ENCODE measurements at places on chromosomes 7 and 10.

GRCh38 chr10:96695366-96695765, 24.9 kb downstream of the PIK3AP1 start:
- no peak for DNase-seq

DNA sequence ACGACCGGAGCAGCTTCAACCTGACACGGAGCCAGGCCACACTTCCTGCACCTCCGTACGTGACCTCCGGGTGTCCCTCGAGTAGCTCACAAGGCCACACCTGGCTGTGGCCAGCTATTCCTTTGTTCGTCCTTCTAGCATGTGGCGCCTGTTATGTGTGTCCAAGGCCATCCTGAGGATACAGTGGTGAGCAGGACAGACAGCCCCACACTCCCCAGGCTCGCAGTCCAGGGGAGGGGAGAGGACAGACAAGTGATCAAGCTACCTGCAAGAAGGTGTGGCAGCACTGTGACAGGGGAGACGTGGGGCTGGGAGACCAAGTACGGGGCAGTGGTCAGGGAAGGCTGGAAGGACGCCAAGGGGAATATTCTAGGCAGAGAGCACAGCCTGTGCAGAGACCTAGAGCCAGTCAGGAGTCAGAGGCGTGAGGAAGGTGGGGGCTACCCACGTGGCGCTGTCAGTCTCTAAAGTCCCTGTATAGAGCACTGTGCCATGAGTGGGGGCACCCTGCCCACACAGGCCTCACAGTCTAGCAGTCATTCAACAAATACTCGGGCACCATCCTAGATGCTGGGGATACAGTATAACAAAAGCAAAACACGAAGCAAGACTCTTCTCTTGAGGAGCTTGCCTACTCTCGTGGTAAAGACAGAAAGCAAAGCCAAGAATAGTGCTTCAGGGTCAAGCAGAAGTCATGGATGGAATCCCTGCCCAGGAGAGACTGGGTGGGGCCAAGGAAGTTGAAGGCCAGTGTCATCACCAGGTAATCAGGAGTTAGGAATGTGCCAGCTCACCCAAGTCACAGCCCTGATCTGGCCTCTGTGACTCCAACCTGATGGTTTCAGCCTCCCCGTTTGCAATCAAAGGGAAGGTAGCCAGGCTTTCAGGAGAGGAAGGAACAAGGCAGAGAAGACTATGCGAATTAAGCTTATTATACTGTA, 58.6 kb downstream of the PROSER2 start:
- no peak for DNase-seq

DNA sequence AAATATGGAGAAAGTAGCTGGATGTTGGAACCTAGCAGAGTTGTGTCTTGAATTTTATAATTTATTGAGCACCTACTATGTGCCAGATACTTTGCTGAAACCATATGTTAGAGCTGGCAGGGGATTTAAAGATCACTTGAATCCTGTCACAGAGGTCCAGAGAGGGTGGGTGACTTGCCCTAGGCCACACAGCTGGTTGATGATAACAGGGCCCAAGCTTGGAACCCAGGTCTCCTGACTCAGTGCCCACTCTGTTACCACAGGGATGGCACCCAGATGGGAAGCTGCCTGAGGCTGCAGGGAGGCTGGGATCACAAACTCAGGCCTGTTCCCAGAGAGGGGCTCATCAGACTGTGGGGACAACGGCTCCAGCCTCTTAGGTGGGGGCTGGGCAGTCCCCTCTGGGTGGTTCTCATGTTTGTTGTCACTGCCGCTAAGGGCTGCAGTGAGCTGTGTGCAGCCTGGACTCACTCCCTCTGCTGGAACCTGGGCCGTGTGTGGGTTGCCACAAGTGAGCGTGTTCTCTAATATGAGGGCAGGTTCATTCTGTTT, 18.6 kb downstream of the GOLGA7B start:
- no peak for DNase-seq

GRCh38 chr7:142671506-142671905, 77.8 kb upstream of the PRSS1 start:
- no peak for DNase-seq

- no peak for DNase-seq
Observed at GRCh38 chr7:129525225-129525862, 23.0 kb downstream of the SMKR1 start.

DNA sequence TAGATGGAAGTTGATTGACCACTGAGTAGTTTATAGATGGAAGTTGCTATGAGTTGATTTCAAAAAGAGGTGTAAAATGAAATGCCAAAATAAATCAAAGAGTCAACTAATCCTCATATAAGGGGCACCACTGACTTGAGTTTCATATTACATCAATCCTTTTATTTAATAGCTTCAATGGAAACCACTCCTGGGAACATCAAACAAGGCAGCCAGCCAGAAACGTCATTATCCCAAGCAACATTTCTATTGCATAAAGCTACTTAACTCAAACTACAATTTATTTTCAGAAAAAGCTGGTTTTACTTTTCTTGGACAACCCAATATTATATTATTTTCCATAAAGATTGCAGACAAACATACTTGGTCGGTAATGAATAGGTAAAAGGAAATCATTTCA, 162.1 kb downstream of the TSPAN12 start:
- DNase-seq: peak; percentile 23

DNA sequence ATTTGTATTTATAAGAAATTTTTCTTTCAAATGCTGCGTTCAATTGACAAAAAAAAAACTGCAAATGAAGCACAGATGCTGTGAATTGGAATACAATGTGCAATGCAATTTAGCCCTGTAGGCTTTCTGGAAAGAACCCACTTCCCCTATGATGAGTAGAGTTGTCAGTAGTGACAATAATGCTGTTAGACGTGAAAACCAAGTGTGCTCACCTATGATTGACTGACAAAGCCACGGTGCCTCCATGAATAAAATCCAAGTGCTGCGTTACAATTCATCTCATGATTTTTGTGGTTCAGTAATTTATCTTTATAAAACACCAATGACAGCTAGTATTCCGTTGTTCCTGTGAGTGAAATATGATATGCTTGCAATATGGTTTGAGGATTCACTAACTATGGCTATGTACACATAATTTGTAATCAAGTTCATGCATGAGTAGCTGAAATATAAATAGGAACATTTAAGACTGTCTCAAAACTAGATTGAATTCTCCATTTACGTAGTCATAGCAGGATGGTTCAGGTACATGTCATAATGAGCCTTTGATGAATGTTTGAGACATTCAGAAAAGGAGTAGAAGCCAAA, 1160.3 kb downstream of the CNTNAP2 start:
- no peak for DNase-seq

DNA sequence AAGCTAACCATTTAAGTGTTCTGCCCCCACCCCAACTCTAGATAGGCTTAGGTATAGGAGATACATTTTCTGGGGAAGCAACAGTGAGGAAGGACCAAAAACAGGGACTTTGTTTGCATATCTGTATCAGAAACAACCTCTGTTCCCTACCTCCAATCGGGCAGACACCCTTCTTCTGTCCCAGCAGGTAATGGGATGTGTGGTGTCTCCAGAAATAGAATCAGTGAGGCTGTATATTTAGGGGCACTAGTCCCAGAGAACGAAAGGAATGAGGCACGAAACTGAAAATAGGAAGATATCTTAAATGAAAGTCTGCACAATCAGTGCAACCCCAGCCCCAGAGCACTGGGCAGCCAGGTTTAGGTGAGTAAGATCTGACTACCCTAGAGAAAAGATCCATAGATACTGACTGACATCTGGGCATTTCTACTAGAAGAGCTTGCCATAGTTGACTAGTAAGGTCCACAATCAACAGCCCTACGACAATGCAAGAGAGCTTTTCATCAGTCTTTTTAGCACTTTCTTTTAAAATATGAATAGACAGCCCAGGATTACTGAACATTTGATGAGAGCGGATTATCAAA, 28.1 kb downstream of the PLEKHA1 start:
- no peak for DNase-seq

GRCh38 chr7:33685503-33685902, 219.8 kb upstream of the BMPER start:
- no peak for DNase-seq

GRCh38 chr10:78847485-78847884, 221.3 kb upstream of the ZMIZ1 start:
- DNase-seq: no peak

DNA sequence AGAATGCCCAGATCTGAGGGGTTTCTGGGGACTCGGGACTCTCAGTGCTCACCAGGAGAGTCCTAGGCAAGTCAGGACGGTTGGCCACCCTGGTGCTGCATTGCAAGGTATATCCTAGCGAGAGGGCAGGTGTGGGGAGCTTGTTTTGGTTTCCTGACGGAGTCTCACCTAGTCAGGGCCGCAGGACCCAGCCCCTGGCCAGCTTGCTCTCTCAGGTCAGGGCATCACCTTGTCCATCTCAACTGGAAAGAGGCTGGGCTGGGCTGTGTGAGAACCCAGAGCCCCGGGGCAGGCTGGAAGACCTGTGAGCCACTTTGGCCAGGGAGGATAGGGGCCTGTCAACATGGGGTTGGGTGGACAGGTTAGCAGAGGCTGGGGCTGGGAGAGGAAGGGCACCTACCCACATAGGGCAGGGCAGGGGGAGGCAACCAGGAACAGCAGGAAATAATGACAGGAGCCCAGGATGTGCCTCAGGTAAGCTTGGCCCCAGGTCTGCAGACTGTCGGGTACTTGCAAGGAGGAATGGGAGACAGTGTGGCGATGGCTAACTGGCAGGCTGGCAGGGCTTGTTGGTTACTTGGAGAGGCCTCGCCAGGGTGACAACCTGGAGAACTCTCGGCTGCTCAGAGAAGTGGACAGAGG, 31.5 kb downstream of the DNAJB12 start:
- DNase-seq: no peak

- DNase-seq: no peak
Observed at GRCh38 chr7:92737706-92738105, 98.7 kb downstream of the CDK6 start.

- no peak for DNase-seq
Observed at GRCh38 chr7:22851145-22851544, 28.5 kb upstream of the TOMM7 start.

DNA sequence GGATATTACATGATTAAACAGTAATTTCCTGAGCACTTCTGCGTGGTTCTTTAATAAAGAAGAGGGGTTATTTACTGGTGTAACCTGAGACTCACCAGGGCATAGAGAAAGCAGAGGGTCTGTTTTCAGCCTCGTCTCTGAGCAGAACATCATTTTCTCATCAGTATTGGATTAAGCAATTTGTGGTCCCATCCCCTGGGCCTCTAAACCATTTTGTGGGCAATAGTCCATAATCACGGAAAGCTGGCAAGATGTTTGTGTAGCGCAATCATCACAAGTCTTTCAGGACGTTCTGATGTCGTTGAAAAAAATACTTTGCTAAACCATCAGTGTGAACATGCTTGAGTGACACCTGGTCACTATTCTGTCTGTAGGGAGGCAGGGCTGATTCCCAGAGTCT, 37.1 kb upstream of the SEC61G start:
- no peak for DNase-seq

Measured in muscle of back (tissue), 13 donors.